ENCODE measurements at places on chromosomes 13 and 19. TPM values are rescaled to one million over a fixed set of nuclear protein-coding genes. Genes with fewer than 3 reads are reported as not detected.

R3HDM4 gene
- polyA plus RNA-seq = 57.9 TPM

GAPDHS gene
- not detected for polyA plus RNA-seq

PCDH9 gene
- polyA plus RNA-seq = 1.7 TPM

LGALS7B gene
- 1.2 TPM for polyA plus RNA-seq

GRIN3B gene
- polyA plus RNA-seq = 0.03 TPM

RNF17 gene
- not detected for polyA plus RNA-seq

FOXO1 gene
- 18.0 TPM for polyA plus RNA-seq

OR1M1 gene
- polyA plus RNA-seq = not detected

DENND1C gene
- 2.7 TPM for polyA plus RNA-seq

SHC2 gene
- polyA plus RNA-seq = 39.4 TPM

ZNF441 gene
- 1.2 TPM for polyA plus RNA-seq

NPHS1 gene
- 0.42 TPM for polyA plus RNA-seq

ZNF491 gene
- polyA plus RNA-seq = 1.0 TPM

CRTC1 gene
- polyA plus RNA-seq = 8.3 TPM

RETN gene
- polyA plus RNA-seq = 20.0 TPM

STXBP2 gene
- 83.1 TPM for polyA plus RNA-seq

FUT1 gene
- 3.5 TPM for polyA plus RNA-seq

C19orf38 gene
- 6.4 TPM for polyA plus RNA-seq

KLHL26 gene
- 6.6 TPM for polyA plus RNA-seq

ZNF430 gene
- polyA plus RNA-seq = 1.7 TPM

ZNF761 gene
- polyA plus RNA-seq = 7.6 TPM

DMWD gene
- 13.9 TPM for polyA plus RNA-seq

LHFPL6 gene
- 110 TPM for polyA plus RNA-seq

IRGC gene
- not detected for polyA plus RNA-seq

EML2 gene
- polyA plus RNA-seq = 22.3 TPM

GPR183 gene
- 9.8 TPM for polyA plus RNA-seq

GIPC3 gene
- 1.7 TPM for polyA plus RNA-seq

ZNF749 gene
- 7.4 TPM for polyA plus RNA-seq

ATP8A2 gene
- 0.11 TPM for polyA plus RNA-seq

RAB11B gene
- polyA plus RNA-seq = 86.1 TPM

COX6B2 gene
- polyA plus RNA-seq = not detected

NTN5 gene
- polyA plus RNA-seq = 0.23 TPM

PRKD2 gene
- 41.5 TPM for polyA plus RNA-seq

THSD1 gene
- polyA plus RNA-seq = 1.3 TPM

SRRM5 gene
- 0.79 TPM for polyA plus RNA-seq

DMRTC2 gene
- polyA plus RNA-seq = not detected

Data from adipose tissue (tissue), 3 donors.